Hypothalamus (tissue), 51 donors: ENCODE measurements at places on chromosomes 12 and 14.
A peak's percentile ranks its signal among the peaks of the same experiment; 100 is the strongest.

DNA sequence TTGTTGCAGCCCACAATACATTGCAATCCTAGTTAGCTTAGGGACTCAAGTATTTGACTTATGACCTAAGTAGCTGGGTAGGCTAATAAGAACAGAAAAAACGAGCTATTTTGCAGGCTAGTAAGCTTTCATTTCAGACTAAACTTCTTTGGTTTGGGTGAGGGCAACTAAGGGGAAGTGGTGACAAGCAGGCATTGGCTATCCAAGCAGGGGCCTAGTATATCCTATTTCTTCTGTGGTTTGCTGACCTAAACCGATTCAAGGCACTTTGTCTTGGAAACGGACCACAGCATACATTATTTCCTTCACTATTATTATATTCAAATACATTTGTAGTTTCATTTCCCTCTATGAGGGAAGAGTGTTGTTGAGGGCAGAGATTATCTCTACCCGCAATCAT is 21.6 kb upstream of the SLC5A8 start:
- DNase-seq: no peak

GRCh38 chr14:69261761-69262331 is 1.9 kb downstream of the GALNT16 start:
- no peak for DNase-seq

DNA sequence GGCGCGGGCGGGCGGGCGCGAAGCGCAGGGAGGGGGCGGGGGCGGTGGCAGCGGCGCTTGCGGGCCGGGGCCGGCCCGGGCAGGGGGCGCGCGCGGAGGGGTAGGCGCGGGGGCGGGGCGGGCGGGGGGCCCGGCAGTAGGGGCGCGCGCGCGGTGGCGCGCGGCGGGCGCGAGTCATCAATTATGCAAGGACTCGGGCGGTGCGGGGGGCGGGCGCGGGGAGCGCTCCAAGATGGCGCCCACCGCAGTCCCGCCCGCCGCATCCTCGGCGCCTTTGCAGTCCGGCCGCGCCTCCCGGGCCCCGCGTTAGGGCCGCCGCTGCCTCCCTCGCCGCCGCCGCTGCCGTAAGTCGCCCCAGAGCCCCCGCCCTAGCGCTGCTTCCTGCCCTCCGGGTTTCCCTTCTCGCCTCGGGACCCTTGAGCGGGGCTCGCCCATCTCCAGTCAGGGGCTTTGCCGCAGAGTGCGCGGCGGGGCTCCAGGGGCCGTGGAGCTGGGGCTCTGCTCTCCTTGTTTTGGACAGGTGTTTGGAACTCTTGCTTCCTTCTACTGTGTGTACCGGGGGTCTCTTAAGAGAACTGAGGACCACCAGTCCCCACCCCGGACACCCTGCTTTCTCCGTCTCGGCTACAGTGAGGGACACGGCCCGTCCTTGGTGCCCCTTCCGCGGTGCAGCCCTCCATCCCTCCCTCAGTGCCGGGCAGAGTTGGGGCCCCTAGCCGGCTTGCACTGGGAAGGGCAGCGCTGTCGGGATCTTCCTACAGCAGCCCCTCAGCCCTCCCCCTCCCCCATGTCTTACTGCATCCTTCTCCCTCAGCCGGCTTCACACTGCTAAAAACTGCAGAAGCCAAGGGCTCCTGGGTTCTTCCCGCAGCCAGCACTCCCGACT is at the start of gene SCN8A:
TSS of gene SCN8A (plus strand) at position 218 of the 886 bp plus-strand sequence. CDS start 71,585 bp downstream, outside the sequence.
- DNase-seq: peak; percentile 28

DNA sequence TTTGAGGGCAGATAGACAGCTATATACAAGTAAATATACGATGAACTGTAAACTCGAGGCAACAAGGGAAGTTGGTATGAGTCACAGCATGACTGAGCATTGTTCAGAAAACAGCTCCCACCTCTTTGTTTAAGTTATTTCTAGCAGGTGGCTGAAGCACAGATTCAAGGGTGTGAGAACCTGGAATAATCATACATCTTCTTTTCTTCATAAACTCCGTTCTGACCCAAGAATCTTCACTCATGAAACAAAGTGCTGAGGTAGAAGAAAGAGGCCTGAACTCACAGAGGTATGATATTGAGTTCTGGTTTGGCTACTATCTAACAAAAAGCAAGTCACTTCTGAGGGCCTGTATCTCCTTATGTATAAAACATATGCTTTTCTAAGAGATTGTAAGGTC is 364.1 kb upstream of the KITLG start:
- no peak for DNase-seq

- no peak for DNase-seq
Observed at GRCh38 chr12:4285070-4285469, 11.5 kb downstream of the CCND2 start.

GRCh38 chr14:63186453-63186852 is 17.8 kb upstream of the RHOJ start:
- DNase-seq: no peak

- no peak for DNase-seq
Observed at GRCh38 chr12:108228746-108229145, 99.7 kb downstream of the WSCD2 start.

DNA sequence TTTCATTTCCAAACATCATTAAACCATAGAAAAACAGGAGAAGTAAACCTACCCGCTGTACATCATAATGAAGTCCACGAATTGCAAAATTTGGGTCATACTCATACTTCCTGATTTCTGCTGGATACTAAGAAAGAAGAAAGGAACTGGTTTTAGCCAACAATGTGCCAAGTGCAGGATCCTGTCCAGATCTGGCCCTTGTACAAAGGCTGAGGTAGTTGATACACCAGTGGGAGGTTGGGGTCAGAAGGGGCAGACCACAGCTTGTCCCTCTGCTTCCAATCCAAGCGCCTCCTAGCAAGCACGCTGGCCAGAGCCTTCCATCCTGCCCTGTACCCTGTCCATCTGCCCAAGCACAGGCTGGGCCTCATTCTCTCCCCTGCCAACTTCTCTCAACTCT is 34.2 kb downstream of the NT5DC3 start:
- no peak for DNase-seq

DNA sequence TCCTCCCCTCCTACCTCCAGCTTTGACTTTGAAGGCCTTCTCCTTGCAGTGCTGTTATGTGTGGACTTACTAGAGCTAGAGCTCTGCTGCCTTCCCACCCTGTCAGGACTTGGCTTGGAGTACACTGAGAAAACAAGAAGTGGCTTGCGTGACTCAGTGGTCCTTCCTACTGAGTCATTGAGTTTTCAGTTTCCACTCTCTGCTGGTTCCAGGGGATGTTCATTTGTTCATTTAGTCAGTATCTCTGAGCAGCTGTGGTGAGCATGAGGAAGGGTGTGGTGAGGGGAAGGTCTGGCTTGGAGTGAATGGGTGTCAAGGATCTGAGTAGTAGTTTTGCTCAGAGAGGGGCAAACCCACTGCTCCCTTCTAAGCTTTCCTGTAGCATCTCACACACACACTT is 17.2 kb upstream of the ELK3 start:
- no peak for DNase-seq

- no peak for DNase-seq
Observed at GRCh38 chr12:14695715-14696141, 671 bp downstream of the GUCY2C start.

- DNase-seq: no peak
Observed at GRCh38 chr14:89503431-89503996, 86.5 kb upstream of the FOXN3 start.

- DNase-seq: no peak
Observed at GRCh38 chr12:46460682-46461210, 88.2 kb upstream of the SLC38A2 start.

DNA sequence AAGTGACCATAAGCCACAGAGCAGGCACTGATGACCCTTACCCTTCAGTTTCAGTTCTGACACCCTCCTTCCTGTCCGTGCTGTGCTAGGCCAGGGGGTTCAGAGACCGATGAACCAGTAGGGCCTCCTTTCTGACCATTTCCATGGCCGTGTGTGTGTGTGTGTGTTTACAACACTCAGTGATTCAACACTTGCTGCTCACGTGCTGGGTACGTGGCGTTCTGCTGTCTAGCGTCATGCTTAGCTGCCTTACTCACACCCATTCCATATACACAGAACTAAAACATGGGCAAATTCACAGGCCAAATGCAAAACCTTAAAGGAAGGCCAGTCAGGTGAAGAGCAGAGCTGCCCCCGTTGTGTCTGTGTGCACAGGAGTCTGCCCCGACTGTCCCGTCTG is 67.5 kb downstream of the DNAH10 start:
- DNase-seq: no peak

DNA sequence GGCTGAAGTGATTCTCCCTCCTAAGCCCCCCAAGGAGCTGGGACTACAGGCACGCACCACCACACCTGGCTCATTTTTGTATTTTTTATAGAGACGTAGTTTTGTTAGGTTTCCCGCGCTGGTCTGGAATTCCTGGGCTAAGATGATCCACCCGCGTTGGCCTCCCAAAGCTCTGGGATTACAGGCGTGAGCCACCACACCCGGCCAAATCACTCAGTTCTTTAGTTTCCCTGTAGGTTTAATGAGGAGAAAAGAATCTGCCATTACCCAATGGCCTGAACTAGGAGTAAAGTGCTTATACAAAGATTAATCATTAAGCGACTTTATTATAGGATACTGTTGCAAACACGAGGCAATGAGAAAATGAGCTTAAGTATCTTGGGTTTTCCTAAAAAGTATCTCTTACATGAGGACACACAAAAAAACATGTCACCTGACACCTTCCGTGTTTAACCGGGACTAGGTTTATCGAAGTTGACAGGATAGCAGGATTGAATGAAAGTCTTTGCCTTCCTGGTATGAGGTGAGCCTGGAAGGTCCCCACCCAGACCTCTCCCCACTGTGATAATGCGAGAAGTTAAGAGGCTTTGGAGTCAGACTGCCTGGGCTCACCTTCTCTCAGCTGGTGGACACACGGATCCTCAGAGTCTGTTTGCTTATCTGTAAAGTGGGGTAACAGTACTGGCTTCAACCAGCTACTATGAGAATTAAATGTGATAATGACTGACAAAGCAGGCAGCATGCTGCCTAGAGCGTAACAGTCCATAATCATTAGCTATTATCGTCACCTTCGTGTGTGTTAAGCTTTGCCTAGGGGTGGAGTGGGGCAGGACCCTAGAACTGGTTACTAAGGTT is 133.5 kb upstream of the KRAS start:
- no peak for DNase-seq

GRCh38 chr12:65685514-65685913 is 138.8 kb upstream of the HMGA2 start:
- no peak for DNase-seq

- no peak for DNase-seq
Observed at GRCh38 chr14:62604524-62604923, 440.7 kb downstream of the KCNH5 start.

DNA sequence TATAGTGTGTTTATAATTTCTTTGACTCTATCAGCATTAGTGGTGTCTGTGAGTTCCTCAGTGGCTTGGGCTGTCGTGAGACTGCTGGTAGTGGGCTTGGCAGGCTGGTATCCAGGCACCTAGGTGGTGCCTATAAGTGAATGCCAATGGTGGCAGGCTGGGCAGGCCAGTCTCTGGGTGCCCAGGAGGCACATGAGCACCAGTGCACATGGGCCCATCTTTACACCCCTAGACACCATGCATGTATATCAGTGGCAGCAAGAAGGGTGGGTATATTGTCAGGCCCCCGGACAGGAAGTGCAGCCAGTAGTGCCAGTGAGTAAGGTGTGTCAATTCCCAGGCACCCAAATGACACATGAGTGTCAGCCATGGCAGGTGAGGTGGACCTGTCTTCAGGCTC is 138.2 kb downstream of the PRKD1 start:
- DNase-seq: no peak

GRCh38 chr12:101302741-101303140 is 22.8 kb downstream of the UTP20 start:
- no peak for DNase-seq

GRCh38 chr12:77772676-77773298 is 57.9 kb upstream of the NAV3 start:
- no peak for DNase-seq

- DNase-seq: no peak
Observed at GRCh38 chr12:128583453-128583852, 240.3 kb downstream of the SLC15A4 start.

GRCh38 chr12:124026755-124027745 is 54.0 kb downstream of the ZNF664 start:
- DNase-seq: no peak

GRCh38 chr12:108564724-108565123 is 2.3 kb downstream of the ISCU start:
- DNase-seq: no peak

GRCh38 chr12:26953447-26953846 is 15.2 kb downstream of the FGFR1OP2 start:
- no peak for DNase-seq

DNA sequence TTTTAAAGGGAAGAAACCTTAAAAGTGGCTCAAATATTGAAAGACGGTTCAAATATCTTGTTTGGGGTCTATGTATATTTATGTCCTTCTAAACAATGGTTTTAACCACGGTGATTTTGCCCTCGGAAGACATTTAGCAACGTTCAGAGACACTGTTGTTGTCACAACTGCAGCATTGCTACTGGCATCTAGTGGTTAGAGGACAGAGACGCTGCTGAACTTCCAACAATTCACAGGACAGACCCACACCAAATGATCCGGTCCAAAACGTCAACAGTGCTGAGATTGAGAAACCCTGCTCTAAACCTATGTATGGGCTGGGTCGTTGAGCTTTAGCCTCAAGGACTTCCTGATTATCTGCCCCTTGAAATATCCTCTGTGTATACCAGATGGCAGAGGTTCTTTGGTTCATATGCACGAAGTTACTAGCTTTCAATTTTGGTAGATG is 1.7 kb downstream of the ANGEL1 start:
- DNase-seq: peak; percentile 35

- no peak for DNase-seq
Observed at GRCh38 chr12:111393700-111394300, 11.9 kb upstream of the SH2B3 start.

- DNase-seq: no peak
Observed at GRCh38 chr14:94173471-94173884, 644 bp upstream of the PPP4R4 start.

- DNase-seq: no peak
Observed at GRCh38 chr14:96497087-96497486, 5.1 kb upstream of the PAPOLA start.

- no peak for DNase-seq
Observed at GRCh38 chr12:102570256-102570655, 89.9 kb upstream of the IGF1 start.

- no peak for DNase-seq
Observed at GRCh38 chr14:73777420-73777819, 63.2 kb upstream of the PNMA1 start.

- DNase-seq: no peak
Observed at GRCh38 chr12:92729773-92730305, 27.1 kb downstream of the PLEKHG7 start.

GRCh38 chr12:75471902-75472890 is 8.4 kb upstream of the GLIPR1 start:
- no peak for DNase-seq

- DNase-seq: no peak
Observed at GRCh38 chr14:75879031-75879430, 102.8 kb downstream of the TGFB3 start.

GRCh38 chr14:44494137-44494536 is 12.9 kb downstream of the FSCB start:
- DNase-seq: no peak

- no peak for DNase-seq
Observed at GRCh38 chr12:105819549-105819948, 319.2 kb downstream of the NUAK1 start.

DNA sequence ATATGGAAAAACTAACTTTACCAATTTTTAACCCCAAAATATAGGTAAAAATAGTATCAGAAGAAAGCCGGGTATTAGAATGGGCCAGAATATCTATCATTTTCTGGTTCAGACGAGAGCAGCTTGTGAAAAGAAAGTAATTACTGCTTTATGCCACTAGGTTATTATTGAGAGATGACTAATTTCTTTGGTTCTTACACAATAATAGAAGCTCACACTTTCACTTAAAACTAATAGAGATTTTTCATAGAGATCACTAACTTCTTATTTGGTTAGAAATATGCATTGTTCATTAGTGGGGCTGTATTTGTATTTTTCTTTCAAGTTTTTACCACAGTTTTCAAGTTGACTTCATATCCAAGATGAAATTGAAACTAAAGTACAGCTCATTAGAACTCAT is 1241.2 kb upstream of the FLRT2 start:
- no peak for DNase-seq
